H1 (cell line): ENCODE measurements at places on chromosomes 6 and 20. TPM values are rescaled to one million over a fixed set of nuclear protein-coding genes. Genes with fewer than 3 reads are reported as not detected.

DNA sequence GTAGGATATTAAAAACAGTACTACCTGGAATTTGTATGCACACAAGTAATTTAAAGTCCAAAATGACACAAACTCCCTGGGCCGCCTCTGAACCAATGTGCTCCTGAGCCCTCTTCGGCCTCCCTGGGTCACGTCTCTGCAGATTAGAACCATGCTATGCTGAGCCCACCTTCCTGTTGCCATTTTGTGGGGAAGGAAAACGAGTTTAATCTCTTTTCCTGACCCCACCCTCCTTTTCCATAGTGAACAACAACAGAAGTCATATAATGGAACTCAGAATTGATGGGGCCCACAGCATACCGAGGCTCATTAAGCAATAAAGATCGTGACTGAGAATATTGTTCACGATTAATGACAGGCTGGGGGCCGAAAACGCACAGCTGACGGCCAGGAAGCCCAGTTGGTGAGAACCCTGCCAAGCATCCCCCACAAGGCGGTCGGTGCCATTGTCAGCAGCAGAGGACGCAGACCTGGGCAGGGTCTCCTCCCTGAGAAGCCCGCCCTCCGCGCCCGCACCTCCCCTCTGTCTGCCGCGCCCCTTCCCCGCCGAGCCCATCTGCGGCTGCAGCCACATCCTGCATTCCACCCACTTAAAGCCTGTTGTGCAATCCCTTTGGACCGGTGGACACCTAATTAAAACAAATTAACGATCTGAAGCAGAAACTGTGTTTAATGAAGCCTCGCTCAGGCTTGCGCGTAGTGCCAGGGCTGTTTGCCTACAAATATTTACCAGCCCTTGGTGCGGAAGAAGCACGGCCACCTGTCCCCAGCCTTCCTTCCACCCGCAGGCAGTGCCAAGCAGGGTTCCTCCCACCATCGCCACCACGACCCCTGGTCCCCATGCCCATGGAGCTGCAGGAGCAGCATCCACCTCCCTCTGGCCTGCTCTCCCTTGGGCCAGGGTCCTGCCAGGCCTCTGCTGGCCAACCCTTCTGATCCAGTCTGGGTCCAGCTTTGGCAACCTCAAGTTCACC is 68.1 kb downstream of the DLL1 start:
- DNase-seq = no peak

GRCh38 chr6:167472880-167473279 is 148.0 kb downstream of the TTLL2 start:
- DNase-seq = no peak

The HDGFL1 gene
- total RNA-seq = not detected in 2 replicates

DNA sequence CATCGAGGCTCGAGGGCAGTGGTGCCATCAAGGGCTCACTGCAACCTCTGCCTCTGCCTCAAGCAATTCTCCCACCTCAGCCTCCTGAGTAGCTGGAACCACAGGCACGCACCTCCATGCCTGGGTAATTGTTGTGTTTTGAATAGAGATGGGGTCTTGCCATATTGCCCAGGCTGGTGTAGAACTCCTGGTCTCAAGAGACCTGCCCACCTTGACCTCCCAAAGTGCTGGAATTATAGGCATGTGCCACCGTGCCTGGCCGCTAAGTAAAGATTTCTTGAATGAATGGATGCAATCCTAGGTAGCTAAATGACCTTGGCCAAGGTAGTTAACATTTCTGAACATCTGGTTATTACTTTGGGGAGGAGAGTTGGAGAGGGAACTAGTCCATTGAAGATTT is 7.4 kb downstream of the SCAF8 start:
- DNase-seq = no peak

GRCh38 chr20:36957875-36958667 is 6.6 kb upstream of the SAMHD1 start:
- DNase-seq = no peak

The IL17F gene
- not detected in 2 replicates for total RNA-seq

- no peak for DNase-seq
Observed at GRCh38 chr20:37375227-37375626, 29.3 kb downstream of the SRC start.

The GINM1 gene
- total RNA-seq = 21.6 and 24.0 TPM in 2 replicates

The IP6K3 gene
- 0.22 and 0.23 TPM in 2 replicates for total RNA-seq

- no peak for DNase-seq
Observed at GRCh38 chr6:37485291-37485702, 14.4 kb downstream of the CCDC167 start.

- no peak for DNase-seq
Observed at GRCh38 chr6:34941421-34941820, 52.4 kb downstream of the ANKS1A start.

- no peak for DNase-seq
Observed at GRCh38 chr20:41143354-41143753, 6.0 kb downstream of the PLCG1 start.

The OPRM1 gene
- not detected in 2 replicates for total RNA-seq

DNA sequence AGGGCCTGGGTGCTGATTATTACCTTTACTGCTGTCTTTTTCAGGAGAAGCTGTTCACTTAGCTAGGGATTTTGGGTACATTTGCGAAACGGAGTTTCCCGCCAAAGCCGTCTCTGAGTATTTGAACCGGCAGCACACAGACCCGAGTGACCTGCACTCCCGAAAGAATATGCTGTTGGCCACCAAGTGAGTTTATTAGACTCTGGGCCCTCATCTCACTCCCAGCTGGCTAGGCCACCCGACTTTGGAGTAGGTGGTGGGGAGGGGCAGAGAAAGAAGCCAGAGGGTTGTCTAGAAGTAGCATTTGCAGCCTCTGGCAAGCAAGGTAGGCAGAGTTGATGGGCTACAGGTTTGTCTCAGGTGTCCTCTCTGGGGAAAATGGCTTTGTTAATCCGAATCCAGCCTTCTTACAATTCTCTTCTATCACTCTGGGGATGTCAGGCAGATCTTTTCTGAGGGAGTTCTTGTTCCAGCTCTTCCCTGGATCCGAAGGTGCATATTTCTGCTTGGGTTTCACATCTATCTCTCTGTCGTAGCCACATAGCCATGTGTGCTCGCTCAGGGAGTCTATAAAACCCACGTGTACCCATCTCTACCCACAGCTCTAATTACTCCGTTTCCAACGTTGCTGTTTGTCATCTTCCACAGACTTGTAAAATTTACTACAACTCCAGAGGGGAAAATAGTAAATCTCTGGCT is 21.6 kb downstream of the TFAP2B start:
- no peak for DNase-seq

The ARMH2 gene
- total RNA-seq = not detected in 2 replicates

The PNLDC1 gene
- 0.34 and 0.44 TPM in 2 replicates for total RNA-seq

The HSPA1L gene
- 1.6 and 1.9 TPM in 2 replicates for total RNA-seq

DNA sequence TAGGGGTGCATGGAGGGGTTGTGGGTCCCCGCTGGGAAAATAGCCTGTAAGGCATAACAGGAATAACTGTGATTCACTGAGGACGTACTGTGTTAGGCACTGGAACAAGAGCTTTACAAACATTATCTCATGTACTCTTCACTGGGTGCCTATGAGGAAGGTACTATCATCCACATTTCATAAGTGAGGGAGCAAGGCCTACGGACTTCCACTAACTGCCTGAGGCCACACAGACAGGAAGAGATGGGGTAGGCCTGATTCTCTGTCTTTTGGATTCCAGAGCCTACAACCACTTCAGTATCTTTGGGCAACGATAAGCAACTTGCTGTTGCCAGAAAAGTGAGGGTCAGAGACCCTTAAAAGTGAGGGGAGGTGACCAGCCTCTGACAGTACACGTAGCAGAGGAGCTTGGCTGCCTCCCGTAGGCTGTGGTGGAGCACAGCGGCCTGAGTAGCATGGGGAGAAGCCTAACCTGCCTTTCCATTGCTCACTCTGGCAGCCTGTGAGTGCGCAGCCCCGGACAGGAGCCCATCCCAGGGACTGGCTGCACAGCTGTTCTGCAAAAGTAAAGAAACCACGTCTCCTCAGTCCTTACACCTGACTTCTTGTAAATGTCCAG is 30.4 kb downstream of the PSMB1 start:
- no peak for DNase-seq

DNA sequence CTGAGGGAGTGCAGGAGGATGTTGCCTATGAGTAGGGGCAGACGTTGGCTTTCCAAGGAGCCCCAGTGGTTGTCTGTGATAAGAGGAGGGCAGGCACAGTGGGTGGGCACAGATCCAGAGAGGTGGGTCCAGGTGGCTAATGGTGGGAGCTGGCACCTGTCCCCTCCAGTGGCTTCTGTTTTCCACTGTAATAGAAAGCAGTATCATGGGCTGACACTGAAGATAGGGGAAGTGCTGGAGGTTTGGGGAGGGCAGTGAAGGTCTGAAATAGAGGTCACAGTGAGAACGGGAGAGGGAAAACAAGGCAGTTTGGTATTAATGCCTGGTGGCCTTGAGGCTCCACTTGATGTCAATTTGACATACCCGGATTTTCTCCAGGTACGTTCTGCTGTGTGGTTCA is 10.5 kb upstream of the TXNDC5 start:
- DNase-seq = no peak

- no peak for DNase-seq
Observed at GRCh38 chr20:64116016-64116415, 8.7 kb upstream of the NPBWR2 start.

DNA sequence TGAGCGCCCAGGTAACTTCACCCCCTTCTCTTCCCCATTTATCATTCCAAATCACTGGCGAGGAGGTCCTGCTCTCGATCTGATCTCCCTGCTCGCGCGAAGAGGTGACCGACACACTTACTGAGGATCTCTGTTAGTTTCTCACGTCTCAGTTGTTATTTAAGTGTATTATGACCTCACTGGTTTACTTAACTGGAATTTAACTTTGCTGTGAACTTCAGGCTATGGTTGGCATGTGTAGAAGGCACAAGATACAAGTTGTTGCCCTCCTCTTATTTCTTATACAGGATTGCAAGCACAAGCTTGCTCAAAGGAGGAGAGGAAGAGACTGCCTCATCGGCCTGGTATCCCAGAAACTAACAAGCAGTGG is 1.2 kb downstream of the RNF217 start:
- DNase-seq = no peak

GRCh38 chr6:25697537-25698340 is 45.7 kb downstream of the SCGN start:
- no peak for DNase-seq

The KCNS1 gene
- total RNA-seq = 1.8 and 1.9 TPM in 2 replicates

DNA sequence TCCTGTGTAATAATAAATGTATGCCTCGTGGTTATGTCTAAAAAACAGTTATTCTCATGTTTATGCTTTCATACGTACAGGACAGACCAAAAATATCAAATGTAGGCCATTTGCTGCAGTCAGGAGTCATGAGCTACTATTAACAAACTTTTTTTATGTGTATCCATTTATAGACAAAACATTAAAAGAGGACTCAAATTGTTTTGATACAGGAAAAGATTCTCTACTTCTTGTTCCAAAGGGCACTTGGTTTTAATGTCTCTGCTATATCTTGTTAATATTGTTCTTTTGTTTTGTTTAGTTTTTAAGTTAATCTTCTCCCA is 155.2 kb downstream of the ZDHHC14 start:
- no peak for DNase-seq

GRCh38 chr6:17710331-17710730 is 3.6 kb upstream of the NUP153 start:
- no peak for DNase-seq

The FRS3 gene
- total RNA-seq = 3.4 and 3.9 TPM in 2 replicates

The DST gene
- total RNA-seq = 108 and 116 TPM in 2 replicates

The TMC2 gene
- not detected in 2 replicates for total RNA-seq

GRCh38 chr6:151112130-151112529 is 127.6 kb upstream of the AKAP12 start:
- DNase-seq = no peak

The LRRC73 gene
- 0.26 and 0.69 TPM in 2 replicates for total RNA-seq
